HuH-7.5 (cell line): ENCODE measurements at places on chromosomes 7 and 10.

GRCh38 chr10:70491614-70492013 is 13.0 kb downstream of the PALD1 start:
- DNase-seq, result no peak

- DNase-seq, result peak; percentile 57
Measured at GRCh38 chr10:50624866-50625501, 1.2 kb upstream of the SGMS1 start.

DNA sequence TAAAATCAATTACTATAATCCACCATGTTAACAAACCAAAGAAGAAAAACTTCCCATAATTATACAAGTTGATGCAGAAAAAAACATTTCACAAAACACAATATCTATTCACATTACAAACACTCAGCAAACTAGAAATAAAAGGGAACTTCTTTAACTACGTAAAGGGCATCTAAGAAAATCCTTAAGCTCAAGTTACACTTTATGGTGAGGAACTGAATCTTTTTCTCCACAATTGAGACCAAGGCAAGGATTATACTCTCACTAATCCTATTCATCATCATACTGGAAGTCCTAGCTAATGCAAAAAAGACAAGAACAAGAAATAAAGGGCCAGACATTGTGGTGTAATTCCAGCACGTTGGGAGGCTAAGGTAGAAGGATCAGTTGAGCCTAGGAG is 159.9 kb downstream of the ZNF365 start:
- no peak for DNase-seq

GRCh38 chr7:81469153-81469868 is 300.5 kb downstream of the HGF start:
- no peak for DNase-seq

- DNase-seq, result no peak
Measured at GRCh38 chr10:80160361-80161320, 28.1 kb downstream of the PLAC9 start.

GRCh38 chr10:6120691-6121090 is 31.9 kb downstream of the RBM17 start:
- DNase-seq, result no peak

GRCh38 chr7:146359176-146359575 is 242.6 kb downstream of the CNTNAP2 start:
- DNase-seq, result no peak

DNA sequence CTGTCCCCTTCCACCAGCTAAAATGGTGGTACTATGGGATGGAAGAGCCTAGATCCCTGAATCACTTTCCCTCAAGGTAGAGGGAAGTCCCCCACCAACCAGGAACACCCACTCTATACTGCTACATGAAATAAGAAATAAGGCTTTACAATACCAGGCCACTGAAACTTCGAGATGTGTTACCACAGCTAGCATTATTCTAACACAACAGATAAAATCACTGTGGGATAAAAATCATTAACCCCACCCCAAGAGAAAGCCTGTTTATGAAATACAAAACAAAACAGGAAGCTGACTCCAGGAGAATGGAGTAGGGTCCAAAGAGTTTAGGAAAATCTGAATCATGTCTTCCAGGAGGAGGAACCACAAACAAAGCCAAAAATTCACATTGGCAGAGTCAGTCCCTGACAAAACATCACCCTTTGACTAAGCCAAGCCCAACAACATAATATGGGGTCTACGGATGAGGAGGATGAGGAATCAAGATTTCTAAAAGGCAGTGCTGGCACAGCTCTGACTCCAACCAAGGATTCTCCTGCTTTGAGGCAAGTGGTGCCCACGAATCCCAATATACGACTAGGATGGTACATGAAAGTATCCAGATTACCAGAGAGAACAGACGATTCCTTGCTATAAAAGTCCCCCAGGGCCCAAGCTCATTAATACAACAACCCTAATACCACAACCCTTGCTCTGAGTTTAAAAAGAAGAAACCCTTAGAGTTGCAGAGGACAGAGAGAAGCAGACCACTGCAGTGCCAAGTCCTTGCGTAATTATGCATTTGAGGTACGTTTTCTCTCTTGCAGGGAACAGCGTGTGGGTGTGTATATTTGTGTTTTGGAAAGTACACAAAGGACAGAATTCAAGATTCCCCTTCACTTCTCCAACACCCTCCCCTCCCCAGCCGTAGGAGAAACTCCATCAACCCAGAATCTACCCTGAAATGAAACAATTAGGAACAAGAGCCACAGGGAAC is 23.7 kb downstream of the XPNPEP1 start:
- no peak for DNase-seq

- DNase-seq, result no peak
Measured at GRCh38 chr10:47025253-47025539, 114.0 kb downstream of the PTPN20 start.

DNA sequence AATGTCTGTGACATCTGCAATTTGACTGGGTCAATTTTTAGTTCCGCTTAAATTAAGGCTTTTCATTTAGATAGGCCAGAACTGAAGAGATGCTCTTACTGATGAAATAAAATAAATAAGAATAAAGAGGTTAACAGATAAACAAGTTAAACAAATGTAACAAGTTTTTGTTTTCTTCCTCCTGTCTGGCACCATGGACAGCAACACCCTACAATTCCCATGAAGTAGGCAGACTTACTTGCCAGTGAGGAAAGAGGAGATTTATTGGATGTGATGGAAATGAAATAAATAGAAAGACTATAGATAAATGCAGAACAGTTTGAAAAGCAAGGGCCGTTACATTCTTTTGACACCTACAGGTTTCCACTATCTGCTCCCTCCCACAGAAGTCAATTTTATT is 118.5 kb downstream of the AMPH start:
- DNase-seq, result no peak

DNA sequence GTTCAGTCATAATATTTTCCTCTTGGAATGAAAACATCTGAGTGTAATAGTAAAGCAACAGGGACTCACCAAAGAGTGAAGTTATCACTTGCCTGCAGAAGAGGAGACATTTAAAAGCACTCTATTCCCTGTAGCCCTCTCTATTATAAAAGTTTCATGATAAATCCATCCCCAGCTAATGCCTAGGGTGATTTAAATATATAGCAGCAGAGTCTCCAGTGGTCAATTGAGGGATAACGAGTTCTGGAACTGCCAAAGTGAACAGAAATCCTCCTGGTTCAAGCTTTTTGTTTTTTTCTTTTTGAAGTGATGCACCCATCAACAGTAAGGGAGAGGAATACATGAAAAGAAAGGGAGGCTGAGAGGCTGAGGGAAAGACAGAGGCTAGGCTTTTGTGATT is 87.3 kb downstream of the EVX1 start:
- DNase-seq, result no peak

DNA sequence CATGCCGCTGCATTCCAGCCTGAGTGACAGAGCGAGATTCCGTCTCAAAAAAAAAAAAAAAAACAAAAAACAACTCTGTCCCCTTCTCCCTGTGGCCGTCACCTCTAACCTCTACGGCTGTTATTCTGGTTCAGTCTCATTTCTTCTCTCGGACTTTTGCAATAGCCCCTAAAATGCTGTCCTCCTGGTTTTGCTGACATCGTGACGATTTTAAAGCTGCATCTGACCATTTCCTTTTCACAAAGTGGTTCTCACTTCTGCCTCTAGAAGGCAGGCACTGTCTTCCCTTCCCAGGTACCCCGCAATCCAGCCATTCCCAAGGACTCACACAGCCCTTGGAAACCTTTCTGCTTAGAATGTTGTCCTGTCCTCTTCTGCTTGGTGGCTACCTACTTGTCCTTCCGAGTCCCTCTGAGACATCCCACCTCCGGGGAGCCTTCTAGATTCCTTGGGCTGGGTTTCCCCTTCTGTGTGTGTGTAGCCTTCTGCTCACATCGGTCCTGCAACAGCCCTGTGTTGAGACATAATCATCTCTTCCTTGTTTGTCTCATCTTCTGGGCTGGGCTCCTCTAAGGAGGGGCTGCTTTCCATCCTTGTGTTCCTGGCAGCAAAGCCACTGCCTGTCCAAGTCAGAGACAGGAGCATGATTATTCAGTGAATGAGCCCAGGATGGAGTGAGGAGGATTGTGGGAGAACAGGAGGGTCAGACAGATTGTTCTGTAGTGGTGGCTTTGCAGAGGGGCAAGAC is 83.1 kb downstream of the GRK5 start:
- no peak for DNase-seq

GRCh38 chr7:155405399-155406318 is 52.3 kb upstream of the EN2 start:
- DNase-seq, result no peak

GRCh38 chr7:79820387-79820786 is 314.2 kb upstream of the GNAI1 start:
- DNase-seq, result no peak

DNA sequence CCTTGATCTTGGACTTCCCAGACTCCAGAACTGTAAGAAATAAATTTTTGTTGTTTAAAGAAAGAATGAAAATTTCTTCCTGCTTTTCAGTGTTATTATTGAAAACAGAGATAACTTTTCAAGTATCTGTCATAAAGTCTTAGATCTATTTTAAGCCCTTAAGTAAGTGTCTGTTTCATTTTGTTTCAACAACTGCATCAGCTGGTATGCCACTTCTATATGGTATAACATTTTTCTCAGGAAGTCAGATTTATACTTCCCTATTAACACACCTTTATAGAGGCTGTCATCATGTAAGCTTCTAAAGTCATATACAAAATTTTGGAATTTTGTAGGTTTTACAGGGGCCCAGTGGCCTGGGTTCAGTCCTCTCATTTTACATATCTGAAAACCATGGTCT is 24.4 kb downstream of the RALA start:
- no peak for DNase-seq

- no peak for DNase-seq
Measured at GRCh38 chr10:130404476-130405055, 268.4 kb downstream of the GLRX3 start.

DNA sequence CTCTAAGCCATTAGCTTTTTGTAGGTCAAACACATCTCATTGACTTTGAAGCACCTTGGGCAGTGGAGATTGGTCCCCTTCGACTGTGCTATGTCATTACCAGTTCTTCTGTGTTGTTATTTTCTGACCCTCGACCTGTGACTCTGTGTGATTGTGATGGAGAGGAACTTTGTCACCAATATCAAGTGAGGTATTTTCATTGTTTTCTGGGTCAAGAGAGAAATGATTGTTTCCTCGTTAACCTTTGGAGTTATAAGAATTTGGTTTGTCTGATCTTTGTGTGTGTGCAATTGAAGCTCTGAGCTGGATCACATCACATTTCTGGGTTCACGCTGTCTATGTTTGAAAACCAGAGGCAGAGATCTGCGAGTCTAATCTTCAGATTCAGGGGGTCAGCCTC is 432.2 kb upstream of the KLF6 start:
- no peak for DNase-seq

- no peak for DNase-seq
Measured at GRCh38 chr7:47792521-47793121, 155.6 kb downstream of the PKD1L1 start.

- DNase-seq, result no peak
Measured at GRCh38 chr10:128614802-128615553, 488.8 kb upstream of the MKI67 start.

GRCh38 chr10:96263176-96263575 is 8.2 kb downstream of the BLNK start:
- no peak for DNase-seq

DNA sequence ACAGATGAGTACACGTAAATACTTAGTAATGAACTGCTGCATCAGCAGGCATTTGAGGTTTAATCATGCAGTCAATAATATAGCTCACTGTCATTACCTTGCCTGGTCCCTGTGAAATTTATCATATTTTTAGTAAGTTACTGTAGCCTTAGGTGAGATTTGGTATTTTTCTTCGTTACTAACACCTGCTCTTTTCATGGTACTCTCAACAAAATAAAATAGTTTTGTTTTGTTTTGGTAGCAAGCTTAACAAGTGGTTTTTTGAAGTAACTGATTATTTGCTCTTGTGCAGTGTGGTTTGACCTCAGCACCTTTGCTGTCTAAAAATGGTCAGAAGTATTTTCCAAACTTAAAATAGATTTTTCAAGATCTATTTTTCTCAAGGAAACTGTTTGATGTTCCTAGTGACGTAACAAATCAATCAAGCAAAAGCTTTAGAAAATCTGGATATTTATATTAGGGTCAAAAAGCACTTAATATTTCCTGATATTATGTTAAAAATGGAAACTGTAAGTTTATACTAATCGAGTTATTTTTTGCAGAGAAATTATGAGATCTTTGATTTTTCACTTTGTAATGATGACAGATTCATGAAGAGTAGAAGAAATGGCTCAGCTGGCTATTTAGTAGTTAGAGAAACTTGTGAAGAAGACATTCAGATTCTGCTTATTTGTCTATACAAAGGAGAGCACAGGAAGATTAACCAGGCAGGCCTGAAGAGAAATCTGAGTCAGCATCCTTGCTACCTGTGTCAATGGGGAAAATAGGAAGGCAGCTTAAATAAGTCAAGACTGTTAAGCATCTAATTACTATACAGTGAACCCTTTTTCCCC is 21.0 kb upstream of the RPA3 start:
- DNase-seq, result no peak

DNA sequence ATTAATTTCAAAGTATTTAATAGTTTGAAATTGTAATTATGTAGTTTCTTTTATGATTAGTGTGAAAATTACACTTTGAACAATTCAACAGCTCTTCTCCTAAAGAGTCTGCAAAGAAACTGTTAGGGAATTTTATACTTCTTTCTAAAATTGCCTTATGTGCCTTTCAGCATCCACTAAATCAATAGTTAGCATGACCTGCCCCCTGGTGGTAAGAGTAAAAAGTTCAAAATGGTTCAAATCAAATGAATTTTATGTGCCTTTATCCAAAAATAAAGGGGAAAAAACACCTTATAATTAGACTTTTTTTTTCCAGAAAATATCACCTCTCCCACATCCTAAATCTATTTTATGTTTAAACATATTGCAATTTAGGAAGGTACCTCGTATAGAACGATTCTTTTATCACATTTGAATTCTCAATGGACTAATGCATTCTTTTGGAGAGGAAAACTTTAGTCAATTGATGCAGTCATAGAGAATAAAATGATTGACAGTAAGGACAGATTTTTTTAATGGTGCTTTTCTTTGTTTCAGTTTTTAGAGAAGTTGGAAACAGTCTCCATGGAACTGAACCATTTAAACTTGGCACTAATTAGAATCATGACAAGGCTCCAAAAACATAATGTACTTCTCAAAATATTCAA is 163.7 kb downstream of the SEMA3D start:
- DNase-seq, result no peak

DNA sequence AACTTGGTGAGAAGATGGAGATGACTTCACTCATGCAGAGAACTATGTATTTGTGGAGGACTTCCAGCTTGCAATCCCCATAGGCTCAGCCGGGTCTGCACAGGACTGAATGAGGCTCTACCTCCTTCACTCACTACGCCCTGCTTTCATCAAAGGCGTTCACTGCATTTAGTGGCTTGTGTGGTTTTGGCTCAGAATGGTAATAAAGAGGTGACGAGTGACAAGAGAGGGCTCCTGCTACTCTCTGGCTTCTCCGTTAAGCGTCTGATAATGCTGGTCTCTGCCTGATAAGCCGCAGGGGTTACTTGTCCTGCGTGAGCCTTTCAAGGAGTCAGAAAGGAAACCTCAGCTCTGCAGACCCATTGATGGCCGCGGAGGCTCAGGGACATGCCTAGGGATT is 343.4 kb downstream of the PRPF18 start:
- DNase-seq, result no peak
